ENCODE measurements at places on chromosomes 13 and 19. TPM values are rescaled to one million over a fixed set of nuclear protein-coding genes. Genes with fewer than 3 reads are reported as not detected.

- no peak for DNase-seq
- H3K4me3 ChIP-seq = no peak overlapping the region
- no peaks in the 10 kb centered on the region for H3K36me3 ChIP-seq
- no peaks in the 10 kb centered on the region for H3K27me3 ChIP-seq
- no peak overlapping the region for H3K27ac ChIP-seq
Measured at GRCh38 chr13:29897102-29897501, 46.7 kb upstream of the UBL3 start.

DNA sequence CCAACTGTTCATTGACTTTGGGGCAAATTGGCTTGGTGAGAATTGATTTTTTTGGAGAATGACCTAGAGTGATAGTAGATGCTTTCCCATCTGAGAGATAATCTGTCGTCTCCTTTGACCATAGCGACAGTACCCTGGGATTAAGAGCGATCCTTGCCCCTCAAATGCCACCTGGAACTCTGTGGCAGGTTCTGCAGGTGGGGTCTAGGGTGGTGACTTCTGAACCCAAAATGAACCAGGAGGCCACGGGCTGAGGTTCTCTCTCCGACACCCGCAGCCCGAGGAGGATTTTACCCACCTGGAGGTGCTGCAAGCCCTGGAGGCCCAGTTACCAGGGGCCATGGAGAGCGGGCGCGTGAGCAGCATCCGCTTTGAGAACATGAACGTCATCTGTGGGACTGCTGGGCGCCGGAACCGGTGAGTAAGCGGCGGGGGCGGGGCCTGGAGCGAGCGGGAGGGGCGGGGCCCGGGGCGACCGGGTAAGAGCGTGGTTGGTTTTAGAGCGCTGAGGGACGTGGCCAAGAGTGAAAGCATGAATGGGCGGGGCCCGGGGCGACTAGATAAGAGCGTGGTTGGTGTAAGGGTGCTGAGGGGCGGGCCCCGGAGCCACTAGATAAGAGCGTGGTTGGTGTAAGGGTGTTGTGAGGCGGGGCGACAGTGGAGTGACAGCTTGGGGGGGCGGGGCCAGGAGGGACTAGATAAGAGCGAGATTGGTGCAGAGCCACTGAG lies 8.6 kb downstream of the C19orf81 start:
- no peak overlapping the region for H3K27ac ChIP-seq
- H3K4me3 ChIP-seq = peak overlapping the region; percentile 20
- peak; percentile 65 for DNase-seq
- no peaks in the 10 kb centered on the region for H3K27me3 ChIP-seq

DNA sequence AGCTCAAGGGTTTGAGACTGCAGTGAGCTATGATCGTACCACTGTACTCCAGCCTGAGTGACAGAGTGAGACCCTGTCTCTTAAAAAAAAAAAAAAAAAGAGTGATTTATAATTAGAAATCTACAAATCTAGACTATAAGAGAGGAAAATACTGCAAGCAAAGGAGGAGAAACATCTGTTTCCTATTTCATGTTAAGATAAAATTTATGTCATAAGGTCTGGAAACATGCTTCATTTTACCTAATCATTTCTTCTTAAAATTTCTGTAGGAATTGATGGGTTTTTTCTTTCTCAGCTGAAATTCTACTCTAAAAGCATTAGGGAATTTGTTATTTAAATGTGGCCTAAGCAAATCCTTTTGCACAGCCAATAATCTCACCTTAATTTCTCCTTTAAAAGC lies 53.2 kb downstream of the C13orf42 start:
- H3K27me3 ChIP-seq = no peaks in the 10 kb centered on the region
- no peak overlapping the region for H3K4me3 ChIP-seq
- H3K36me3 ChIP-seq = no peaks in the 10 kb centered on the region

DNA sequence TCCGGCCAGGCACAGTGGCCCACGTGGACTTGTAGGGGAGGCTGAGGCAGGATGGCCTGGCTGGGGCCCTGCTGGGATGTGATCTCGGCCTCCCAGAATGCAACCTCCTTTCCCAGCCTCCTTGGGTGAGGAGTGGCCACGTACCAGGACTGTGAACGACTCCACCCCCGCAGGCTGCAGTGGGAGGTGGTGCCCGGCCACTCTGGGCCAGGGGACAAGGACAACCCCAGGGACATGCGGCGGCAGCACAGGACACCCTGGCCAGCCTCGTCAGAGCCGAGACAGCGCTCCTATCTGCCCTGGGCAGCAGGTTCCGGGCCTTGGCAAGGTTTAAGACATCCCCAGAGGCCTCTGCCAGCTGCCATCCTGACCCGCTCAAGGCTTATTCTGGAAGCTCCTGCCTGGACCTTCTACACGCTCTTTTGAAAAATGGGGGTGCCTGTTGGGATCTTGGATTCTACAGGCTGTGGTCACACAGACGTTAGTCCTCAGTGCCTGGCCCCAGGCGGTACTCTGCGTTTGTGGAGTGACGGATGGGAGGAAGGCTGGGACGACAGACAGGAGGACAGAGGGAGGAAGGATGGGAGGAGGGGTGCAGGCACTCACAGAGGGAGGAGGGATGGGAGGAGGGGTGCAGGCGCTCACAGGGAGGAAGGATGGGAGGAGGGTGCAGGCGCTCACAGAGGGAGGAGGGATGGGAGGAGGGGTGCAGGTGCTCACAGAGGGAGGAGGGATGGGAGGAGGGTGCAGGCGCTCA lies 19.9 kb upstream of the CACTIN start:
- no peaks in the 10 kb centered on the region for H3K36me3 ChIP-seq
- no peaks in the 10 kb centered on the region for H3K4me1 ChIP-seq
- DNase-seq = no peak
- no peak overlapping the region for H3K27ac ChIP-seq
- H3K27me3 ChIP-seq = no peaks in the 10 kb centered on the region

DNA sequence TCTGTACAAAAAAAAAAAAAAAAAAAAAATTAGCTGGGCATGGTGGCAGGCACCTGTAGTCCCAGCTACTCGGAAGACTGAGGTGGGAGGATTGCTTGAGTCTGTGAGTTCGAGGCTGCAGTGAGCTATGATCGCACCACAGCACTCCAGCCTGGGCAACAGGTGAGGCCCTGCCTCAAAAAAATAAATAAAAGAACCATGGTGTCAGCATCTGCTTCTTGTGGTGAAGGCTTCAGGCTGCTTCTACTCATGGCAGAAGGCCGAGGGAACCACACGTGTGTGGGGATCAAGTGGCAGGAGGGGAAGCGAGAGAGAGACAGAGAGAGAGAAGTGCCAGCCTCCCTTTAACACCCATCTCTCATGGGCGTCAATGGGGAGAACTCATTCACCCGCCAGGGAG lies 13.5 kb downstream of the BCL3 start:
- H3K4me3 ChIP-seq = no peak overlapping the region
- no peak for DNase-seq
- no peaks in the 10 kb centered on the region for H3K27me3 ChIP-seq
- no peaks in the 10 kb centered on the region for H3K4me1 ChIP-seq
- no peak overlapping the region for H3K27ac ChIP-seq

- H3K36me3 ChIP-seq = no peaks in the 10 kb centered on the region
- H3K4me3 ChIP-seq = no peak overlapping the region
- no peak for DNase-seq
Measured at GRCh38 chr13:26010487-26011207, 41.2 kb downstream of the SHISA2 start.

DNA sequence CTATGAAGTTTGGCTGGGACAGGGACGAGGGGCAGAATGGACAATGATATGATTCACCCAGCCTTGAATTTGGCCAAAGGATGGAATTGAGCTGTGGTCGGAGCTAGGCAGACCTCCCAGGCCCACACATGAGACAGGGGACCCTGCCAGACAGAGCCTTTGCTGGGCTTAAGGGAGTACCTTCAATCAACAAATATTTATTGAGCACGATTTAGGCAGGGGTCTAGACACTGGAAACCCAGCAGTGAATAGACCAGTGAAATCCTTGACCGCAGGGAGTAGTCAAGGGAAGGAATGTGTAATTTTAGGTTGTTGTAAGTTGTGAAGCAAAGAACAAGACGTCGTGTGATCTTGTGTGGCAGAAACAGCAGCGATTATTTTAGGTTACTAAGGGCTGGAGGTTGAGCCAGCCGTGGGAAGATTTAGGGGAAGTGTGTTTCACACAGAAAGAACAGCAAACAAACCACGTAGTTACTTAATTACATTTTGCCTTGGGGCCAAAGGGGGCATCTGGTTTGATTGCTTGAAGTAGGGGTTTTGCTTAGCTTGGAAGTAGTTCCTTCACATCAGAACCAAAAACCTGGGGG lies 16.9 kb upstream of the AP1M2 start:
- peak overlapping the region; percentile 100 for H3K27ac ChIP-seq
- H3K36me3 ChIP-seq = no peaks in the 10 kb centered on the region
- peak overlapping the region; percentile 93 for H3K4me3 ChIP-seq
- H3K4me1 ChIP-seq = no peaks in the 10 kb centered on the region

CHST8 gene
- not detected for total RNA-seq

TEX101 gene
- total RNA-seq = not detected

PALM gene
- 7.5 TPM for total RNA-seq

FCGBP gene
- total RNA-seq = 1,411 TPM

All from Peyer's patch (tissue), 4 donors.